Fibroblast of skin of left biceps (primary cell): ENCODE measurements at places on chromosomes 11 and 22.
A peak's percentile ranks its signal among the peaks of the same experiment; 100 is the strongest.

DNA sequence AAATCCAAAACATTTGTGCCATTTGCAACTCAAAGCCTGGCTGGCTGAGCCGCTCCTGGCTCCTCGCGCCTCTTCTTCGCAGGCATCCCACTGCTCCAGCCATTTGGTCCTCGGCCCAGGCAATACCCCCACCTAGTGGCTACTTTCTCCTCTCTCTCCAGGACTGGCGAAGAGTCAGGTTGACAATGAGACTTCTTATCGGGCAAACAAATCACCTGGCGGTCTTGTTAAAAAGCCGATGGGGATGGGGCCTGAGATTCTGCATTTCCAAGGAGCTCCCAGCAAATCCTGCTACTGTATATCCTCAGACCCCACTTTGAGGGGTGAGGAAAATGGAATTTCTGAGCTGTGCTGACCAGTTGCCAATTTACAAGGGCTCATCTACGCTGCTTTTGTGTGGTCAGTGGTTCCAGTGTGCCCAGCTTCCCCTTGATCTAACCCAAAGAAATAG is 89.0 kb downstream of the ISX start:
- DNase-seq, result no peak

GRCh38 chr11:36265793-36266628 is 23.2 kb downstream of the COMMD9 start:
- DNase-seq, result no peak

GRCh38 chr11:86134580-86135318 is 65.9 kb upstream of the PICALM start:
- no peak for DNase-seq

GRCh38 chr22:37804881-37805809 is 2.6 kb upstream of the GCAT start:
- DNase-seq, result peak; percentile 59

DNA sequence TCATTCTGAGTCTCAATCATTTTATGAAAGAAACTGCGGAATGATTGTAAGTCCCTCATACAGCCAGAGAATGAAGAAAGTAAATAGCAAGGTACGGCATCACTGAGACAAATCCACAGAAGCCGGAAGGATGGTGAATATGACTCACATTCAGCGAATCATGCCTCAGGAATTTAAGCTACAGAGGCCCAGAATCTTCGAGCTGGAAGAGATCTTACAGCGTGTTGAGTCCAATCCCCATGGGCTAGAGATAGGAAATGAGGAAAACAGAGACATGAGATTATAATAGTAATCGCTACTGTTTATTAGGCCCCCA is 173.2 kb downstream of the KIF18A start:
- DNase-seq, result peak; percentile 96

- no peak for DNase-seq
Observed at GRCh38 chr11:83682611-83682973, 396.4 kb upstream of the CCDC90B start.

DNA sequence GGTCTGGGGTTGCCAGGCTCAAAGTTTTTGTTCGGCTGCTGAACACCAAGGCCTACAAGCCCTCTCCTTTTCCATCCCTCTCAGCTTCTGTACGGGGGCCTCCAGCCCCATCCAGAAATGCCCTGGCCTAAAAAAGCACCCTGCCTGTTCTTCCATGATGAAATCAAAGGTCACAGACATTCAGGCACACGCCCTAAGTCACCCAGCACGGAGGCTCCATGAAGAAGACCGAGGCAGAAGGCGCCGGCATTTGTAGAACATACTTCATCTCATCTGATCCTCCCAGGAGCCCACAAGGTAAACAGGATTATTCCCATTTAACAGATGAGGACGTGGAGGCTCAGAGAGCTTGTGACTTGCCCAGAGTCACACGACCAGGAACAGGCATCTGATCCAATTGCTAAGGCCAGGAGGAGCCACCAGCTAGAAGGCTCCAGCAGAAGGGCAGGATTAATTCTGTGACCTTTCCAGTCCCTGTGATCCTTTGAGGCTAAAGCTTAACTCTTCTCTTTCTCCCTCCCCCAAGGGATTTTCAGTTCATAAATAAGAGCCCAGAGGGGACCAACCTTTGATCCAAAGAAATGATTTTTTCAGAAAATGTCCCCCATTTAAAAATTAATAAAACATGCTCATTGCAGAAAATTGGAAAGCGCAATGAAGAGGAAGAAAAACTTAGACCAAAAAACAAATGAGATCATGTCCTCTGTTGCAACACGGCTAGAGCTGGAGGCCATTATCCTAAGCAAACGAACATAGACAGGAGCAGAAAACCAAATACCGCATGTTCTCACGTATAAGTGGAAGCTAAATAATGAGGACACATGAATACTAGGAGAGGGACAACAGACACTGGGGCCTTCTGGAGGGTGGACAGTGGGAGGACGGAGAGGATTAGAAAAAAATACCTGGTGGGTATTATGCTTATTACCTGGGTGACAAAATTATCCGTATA is 38.7 kb downstream of the CYTH4 start:
- DNase-seq, result no peak

DNA sequence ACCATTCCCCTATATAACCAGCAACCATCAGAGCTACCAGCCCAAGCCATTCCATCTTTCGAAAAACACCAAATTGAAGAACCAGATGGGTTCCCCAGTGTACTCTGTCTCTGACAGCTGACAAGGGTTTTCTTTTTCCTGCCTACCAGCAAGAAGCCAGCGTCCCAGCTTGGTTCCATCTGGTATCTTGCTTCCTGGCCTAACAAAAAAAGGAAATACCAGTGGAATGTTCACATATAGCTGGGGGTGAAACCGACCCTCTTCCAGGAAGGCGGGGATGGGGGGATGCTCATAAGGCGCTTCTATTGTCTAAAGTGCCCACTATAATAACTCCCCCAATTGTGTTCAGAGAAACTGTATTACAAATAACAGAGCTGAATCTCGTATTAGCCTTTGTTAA is 172.3 kb downstream of the LDLRAD3 start:
- no peak for DNase-seq

- no peak for DNase-seq
Observed at GRCh38 chr11:32426192-32426591, 9.1 kb downstream of the WT1 start.

DNA sequence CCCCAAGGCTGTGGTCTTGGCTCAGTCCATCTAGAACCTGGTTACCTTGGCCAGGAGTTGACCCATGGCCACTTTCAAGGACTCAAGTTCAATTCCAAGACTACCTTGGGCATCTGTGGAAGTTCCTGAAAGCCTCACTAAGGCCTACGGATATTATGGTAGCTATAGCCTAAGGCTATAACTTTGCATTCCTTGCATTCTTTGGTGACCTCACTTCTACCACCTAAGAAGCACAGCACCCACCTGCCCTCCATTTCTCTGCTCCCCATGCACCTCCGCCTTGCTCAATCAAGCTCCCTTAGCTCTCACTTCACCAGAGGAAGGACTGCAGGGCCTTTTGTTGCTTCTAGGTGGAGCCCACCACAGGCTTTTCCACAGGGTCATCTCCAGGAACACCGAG is 50.3 kb upstream of the GALNT18 start:
- no peak for DNase-seq

GRCh38 chr22:49201046-49201970 is 626.4 kb downstream of the BRD1 start:
- no peak for DNase-seq

GRCh38 chr11:126072801-126073594 is 10.3 kb upstream of the CDON start:
- DNase-seq, result no peak

GRCh38 chr11:119615003-119615881 is 113.8 kb downstream of the NECTIN1 start:
- DNase-seq, result no peak

GRCh38 chr22:31290494-31291471 is 1.5 kb downstream of the PIK3IP1 start:
- DNase-seq, result peak; percentile 51

DNA sequence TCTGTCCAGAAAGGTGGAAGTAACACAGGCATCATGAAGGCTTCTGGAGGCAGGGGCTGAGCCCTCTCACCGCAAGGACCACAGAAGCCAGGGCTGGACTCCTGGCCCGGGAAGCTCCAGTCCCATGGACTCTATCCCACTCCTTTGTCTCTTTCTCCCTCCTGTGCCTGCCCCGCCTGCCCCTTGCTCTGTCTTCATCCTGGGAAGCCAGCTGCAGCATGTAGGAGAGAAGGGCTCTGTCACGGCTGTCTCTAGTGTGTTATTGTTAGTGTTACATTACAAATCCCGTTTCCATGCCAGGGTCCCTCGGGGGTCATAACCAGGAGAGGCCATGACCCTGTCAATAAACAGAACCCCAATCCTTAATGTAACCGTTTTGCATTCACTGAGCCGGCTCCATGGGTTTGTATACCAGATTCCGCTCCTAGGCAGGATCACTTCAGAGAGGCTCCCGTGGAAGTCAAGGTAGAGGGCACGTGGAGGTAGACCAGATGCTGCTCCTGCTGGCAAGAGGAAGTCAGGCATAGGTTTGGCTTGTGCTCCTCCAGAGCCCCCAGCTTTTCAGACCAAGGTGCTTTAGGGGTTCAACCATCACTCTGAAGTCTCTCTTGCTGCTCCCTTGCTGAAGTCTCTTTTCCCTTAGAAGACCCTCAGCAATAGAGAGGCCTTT is 293.2 kb downstream of the ETS1 start:
- DNase-seq, result no peak

GRCh38 chr11:125950696-125951651 is 5.1 kb downstream of the VSIG10L2 start:
- no peak for DNase-seq

GRCh38 chr11:96114178-96115064 is 190.5 kb upstream of the MTMR2 start:
- no peak for DNase-seq

DNA sequence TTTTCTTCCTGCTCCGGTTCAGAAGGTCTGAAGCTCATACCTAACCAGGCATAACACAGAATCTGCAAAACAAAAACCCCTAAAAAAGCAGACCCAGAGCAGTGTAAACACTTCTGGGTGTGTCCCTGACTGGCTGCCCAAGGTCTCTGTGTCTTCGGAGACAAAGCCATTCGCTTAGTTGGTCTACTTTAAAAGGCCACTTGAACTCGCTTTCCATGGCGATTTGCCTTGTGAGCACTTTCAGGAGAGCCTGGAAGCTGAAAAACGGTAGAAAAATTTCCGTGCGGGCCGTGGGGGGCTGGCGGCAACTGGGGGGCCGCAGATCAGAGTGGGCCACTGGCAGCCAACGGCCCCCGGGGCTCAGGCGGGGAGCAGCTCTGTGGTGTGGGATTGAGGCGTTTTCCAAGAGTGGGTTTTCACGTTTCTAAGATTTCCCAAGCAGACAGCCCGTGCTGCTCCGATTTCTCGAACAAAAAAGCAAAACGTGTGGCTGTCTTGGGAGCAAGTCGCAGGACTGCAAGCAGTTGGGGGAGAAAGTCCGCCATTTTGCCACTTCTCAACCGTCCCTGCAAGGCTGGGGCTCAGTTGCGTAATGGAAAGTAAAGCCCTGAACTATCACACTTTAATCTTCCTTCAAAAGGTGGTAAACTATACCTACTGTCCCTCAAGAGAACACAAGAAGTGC is 661 bp upstream of the MALAT1 start:
- DNase-seq, result no peak

- DNase-seq, result no peak
Observed at GRCh38 chr11:36619502-36619901, 21.5 kb upstream of the RAG2 start.

DNA sequence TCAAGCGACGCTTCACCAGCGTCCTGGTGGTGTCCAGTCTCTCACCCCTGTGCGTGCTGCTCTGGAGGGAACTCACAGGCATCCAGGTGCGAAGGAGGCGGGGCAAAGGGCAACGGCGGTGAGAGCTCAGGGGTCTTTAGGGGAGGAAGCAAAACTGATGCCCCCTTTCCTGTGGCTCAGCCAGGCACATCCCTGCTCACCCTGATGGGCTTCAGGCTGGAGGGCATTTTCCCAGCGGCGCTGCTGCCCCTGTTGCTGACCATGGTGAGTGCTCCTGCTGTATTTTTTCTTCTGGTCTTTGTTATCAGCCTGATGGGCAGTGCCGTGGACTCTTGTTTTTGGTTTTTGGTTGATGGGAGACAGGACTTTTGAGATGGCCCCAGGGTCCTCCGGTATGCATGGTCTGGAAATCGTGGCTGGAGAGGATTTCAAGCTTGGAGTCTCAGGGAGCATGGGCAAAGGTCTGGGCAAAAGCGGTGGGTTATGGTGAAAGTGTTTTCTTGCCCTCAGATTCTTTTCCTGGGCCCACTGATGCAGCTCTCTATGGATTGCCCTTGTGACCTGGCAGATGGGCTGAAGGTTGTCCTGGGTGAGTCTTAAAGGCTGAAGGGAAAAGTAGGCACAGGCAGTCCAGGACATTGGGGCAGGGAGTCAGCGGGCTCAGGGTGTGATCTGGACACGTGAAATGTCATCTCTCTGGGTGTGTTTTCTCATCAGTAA is 695 bp downstream of the RCE1 start:
- no peak for DNase-seq

GRCh38 chr22:43931771-43932170 is 8.2 kb downstream of the PNPLA3 start:
- no peak for DNase-seq

DNA sequence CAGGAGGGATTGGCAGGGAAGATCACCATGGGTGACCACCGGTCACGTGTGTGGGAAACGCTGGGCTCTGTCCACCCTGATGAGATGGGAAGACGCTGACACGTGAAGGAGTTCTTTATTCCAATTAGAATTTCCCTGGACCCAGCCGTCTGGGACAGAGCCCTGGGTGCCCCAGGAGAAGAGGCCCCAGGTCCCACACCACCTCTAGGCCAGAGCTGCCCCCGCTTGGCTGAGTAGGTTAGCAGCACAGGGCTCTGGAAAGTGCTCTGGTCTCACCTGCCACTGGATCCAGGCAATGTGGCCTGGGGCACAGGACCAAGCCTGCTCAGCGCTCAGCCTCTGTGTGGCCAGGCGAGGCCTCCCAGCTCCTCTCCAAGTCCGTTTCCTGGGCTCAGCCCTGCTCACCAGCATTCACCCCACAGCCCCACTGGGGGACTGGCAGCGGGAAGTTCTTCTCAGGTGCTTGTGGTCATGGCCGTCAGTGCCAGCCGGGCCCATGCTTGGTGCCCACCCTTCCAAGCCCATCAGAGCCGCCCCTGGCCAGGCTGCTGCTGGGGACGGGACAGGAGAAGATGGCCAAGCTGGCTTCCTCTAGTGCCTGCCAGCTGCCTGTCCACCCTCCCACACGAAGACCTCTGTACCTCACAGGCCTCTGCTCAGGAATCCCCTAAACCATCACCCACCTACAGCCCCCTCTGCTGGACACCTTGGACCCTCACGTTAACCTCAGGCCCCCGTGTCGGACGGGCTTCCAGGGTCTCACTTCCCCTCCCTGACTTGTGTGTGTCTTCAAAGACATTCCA is 62.5 kb upstream of the FGF3 start:
- DNase-seq, result no peak

DNA sequence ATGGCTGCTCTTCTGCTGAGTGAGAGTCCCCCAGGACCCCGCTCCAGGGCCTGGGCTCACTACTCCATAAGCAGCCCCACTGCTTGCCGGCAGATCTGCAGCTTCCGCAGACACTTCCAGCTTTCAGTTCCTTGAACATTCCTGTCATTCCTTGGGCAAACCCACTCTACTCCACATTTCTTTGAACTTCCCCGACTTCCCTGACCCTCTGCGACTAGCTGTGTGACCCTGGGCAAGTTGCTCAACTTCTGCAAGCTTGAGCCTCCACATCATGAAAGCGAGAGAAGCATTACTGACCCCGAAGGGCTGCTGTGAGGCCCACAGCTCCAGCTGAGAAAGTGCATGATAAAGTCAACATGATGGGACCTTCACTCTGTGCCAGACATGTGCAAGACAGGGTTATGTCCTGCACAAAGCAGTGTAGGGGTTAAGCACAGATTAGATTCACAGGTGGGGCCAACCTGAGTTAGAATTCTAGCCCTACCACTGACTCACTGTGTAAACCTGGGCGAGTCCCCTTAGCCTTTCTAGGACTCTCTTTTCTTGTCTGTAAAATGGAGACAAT is 51.8 kb downstream of the THAP12 start:
- DNase-seq, result peak; percentile 19

GRCh38 chr22:39984746-39985145 is 10.0 kb upstream of the FAM83F start:
- DNase-seq, result no peak
